CD4-positive, alpha-beta T cell (primary cell): ENCODE measurements at places on chromosomes 7 and 10.

DNA sequence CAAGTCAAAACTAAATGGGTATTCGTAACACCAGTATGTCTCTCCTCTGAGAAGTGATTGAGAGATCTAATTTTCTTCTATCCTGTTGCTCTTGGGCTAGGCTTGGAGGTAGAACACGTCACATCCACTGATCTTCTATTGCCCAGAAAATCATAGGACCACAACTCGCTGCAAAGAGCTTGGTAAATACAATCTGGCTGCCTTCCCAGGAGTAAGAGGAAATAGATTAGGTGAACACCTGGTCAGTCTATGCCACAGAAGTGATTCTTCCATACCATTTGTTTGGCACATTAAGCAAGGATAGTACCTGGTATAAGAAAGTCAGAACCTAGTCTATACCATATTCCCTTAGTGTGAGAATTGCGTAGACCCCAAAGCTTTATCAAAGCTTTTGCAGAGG lies 129.3 kb upstream of the PHYHIPL start:
- DNase-seq, result no peak

DNA sequence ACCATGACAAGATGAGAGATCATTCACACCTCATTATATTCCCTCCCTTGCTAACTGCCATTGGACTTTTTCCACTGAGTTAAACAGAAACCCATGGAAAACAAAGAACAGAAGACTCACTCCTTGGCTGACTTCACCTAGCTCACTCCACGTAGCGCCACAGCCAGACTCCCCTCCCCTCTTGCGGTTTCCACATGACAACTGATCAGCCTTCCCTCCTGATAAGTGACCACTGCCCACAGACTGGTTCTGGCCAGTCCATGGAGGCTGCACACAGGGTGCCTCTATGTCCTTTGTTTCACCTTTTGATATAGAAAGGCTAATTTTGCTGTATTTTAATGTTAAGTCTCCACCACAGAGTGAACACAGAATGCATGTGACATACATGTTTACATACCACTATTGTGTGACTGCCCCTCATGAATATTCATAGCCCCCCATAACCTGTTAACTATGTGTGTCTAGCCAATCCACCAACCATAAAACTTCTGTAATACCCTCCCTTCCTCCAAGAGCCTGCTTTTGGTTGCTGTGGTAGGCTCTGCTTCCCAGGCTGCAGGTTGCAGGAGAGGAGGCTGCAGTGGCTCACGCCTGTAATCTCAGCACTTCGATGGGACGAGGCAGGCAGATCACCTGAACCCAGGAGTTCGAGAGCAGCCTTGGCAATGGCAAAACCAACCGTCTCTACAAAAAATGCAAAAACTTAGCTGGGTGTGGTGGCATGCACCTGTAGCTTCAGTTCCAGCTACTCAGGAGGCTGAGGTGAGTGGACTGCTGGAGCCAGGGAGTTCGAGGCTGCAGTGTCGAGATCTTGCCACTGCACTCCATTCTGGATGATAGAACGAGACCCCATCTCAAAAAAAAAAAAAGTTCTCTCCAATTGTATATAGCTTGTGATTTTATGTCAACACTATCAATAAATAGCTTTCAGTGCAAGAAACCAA lies 10.0 kb upstream of the IFIT5 start:
- no peak for DNase-seq

DNA sequence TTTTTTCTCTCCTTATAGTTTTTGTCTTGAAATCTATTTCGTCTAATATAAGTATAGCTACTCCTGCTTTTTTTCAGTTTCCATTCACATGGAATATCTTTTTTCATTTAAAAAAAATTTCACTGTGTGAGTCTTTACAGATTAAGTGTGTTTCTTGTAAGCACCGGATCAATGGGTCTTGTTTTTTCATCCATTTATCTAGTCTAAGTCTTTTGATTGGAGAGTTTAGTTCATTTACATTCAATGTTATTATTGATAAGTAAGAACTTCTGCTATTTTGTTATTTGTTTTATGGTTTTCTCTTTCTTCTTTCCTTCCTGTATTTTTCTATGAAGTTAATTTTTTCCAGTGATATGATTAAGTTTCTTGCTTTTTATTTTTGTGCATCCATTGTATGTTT lies 216.7 kb upstream of the CNTNAP2 start:
- DNase-seq, result no peak

DNA sequence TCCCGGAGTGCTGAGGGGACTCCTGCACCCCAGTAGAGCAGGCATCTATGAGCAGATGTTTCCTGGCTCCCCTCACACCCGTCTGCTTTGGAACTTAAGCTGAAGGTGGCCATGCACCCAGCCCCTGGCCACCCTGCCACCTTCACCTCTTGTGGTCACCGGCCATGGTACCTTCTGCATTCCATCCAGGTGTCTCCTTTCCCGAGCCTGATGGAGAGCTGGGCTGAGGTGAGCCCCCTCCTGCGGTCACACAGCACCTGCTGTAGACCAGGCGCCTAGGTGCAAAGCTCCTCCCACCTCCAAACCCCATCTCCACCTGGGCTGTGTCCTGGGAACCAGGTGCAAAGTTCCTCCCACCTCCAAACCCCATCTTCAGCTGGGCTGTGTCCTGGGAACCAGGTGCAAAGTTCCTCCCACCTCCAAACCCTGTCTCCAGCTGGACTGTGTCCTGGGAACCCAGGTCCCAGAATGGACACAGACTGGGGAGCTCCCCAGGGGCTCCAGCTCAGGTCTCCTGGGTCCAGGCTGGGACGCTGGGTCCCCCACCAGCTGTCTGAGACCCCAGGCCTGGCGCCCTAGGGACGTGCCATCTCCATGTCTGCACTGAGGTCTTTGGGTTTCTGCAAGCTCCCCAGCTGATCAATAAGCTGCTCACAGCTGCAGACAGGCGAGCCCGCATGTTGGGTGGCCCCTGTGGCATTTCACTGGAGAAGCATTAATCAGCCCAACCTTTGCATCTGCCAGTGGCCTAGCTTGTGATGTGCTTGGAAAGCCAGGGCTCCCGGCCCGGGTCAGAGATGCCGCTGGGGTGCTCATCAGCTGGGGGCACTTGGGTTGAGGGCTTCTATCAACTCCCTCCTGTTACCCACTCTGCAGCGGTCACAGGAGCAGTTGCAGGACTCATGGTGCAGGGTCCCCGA lies 61.2 kb upstream of the INPP5A start:
- no peak for DNase-seq

DNA sequence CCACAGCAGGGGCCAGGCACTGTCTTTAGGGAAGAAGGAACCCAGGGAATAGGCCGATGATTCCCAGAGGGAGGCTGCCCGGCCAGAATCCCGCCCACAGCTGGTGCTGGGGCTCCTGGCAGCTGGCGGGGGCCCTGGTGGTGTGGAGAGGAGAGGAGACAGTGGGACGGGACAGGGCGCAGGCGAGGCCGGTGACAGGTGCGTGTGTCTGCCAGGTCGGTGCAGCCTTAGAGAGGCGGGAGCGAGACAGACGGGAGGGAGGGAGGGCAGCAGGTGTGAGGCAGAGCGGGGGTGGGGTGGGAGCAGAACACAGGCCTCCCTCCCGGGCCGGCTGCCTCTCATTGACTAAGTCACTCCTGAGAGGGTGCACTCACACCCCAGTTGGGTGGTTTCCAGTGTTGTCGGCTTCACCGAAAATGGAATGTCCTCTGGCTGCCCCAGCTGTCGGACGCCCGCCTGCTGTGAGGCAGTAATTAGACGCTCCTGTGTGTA lies 55.2 kb downstream of the ELFN1 start:
- DNase-seq, result no peak

DNA sequence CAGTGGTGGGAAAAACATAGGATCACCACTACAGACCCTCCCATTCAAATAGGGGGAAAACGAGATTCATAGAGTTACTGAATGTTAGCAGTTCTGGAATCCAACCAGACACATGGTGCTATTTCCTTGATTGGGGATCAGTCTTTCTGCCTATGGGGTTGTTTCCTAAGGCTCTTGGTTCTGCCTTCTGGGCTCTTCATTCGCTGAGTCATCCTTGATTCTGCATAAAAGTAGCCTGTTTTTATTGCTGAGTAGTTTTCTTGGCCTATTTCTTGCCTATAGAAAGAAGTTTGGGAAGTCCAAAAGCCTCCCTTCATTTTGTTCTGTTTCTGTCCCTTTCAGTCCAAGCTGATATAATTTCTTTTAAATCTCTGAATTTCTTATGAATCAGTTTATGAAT lies 99.3 kb upstream of the OIT3 start:
- no peak for DNase-seq

GRCh38 chr7:930975-931758 lies 23.3 kb downstream of the ADAP1 start:
- DNase-seq, result no peak

GRCh38 chr7:63925626-63926460 lies 72.8 kb upstream of the ZNF722 start:
- peak; percentile 83 for DNase-seq

DNA sequence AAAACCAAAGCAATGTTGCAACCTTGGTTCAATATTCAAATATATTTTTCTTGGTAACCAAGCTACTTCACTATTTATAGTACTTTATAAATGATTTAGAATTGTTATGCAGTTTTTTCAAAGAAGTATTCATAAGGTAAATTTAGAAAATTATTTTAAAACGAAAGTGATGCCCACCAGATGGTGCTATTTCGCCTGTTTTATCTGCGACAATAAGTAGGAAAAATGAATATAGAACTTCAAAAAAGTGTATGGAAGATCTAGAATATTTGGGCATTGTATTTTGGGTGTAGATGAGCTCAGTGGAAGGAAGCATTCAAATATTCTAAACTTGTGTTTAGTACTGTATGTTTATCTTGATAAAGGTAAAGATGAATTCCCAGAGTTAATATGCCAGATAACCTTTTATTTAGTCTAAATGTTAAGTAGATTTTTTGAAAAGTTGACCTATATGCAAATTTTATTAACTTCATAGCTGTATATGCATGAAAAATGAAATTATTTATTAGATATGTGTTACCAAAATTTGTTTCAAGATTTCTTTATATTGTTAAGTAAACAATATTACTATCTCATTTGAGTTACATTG lies 93.2 kb downstream of the ADK start:
- DNase-seq, result no peak

DNA sequence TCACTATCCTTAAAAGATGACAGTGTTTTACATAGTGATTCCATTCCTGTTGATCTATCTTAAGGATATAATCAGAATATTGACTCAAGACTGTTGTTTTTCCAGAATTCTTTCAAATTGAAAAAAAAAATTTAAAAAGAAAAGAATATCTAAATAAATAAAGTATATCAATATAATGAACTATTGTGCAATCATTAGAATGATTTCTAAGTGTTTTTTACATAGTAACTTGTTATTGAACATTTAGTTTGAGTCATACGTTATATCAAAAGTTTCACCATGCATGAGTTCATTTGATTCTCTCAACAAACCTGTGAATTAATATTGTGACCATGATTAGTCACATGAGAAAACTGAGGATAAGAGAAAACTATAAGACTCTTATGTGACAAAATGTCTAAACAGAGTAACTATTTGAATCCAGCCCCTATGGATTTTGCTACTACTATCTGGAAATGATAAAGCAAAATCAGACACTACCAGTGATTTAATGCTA lies 46.1 kb downstream of the KLF6 start:
- no peak for DNase-seq

GRCh38 chr10:16948361-16948760 lies 131.1 kb upstream of the RSU1 start:
- no peak for DNase-seq

DNA sequence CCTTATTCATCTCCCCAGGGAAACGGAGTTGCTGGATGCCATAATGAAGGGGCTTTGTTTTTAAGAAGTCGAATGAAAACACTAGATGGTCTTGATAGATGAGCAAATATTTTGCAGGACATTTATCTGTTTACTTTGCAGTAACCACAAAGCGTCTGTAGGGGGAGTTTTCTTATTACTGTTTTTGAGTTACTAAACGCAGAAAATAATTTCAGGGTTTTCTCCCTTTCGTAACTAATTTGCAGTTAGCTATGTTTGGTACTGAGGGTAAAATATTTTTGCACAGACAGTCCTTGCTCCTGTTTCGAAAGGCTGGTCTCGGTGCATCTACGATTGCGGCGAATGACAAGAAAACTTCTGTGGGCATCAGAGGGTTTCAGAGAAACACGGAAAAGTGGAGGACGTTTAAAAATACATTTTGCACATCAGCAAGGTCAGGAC lies 505.6 kb upstream of the MKI67 start:
- DNase-seq, result no peak

- DNase-seq, result no peak
These were observed 33.5 kb downstream of the DPY19L1 start for GRCh38 chr7:35003679-35004303.

DNA sequence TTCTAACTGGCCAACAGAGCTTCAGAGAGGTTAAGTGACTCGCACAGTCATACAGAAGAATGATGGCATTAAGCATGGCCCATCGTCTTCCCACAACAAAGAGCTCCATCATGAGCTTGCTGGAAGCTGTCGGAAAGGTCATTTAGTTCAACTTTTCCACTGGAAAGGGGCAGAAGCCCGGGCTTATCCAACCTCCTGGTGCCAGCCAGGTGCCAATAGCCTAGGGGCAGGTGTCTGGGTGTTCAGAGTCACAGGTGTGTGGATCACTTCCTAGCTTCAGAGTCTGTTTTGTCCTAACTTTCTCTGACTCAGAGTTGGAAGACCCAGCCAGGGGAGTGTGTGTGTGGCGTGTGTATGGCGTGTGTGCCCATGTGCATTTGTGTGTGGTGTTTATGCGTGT lies 1.3 kb upstream of the TRPV6 start:
- DNase-seq, result no peak
